ENCODE measurements at places on chromosomes 7 and 10.

- no peak for DNase-seq
These were observed 111.2 kb downstream of the ZMYND11 start for GRCh38 chr10:246431-246830.

GRCh38 chr7:145123502-145123901 is 287.6 kb upstream of the TPK1 start:
- DNase-seq: no peak

GRCh38 chr7:90222811-90223725 is 11.5 kb downstream of the STEAP2 start:
- DNase-seq: no peak

DNA sequence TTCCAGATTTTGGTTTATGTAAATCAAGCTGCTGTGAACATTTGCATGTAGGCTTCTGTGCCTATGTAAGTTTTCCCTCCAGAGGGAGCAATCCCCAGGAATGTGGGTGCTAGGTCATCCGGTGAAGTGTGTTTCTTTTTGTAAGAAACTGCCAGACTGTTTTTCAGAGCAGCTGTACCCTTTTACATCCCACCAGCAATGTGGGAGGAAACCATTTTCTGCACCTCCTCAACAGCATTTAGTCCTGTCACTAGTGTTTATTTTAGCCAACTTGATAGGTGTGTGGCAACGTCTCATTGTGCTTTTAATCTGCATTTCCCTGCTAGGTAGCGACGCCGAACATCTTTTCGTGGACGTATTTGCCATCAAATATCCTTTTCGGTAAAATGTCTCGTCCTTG is 395.7 kb upstream of the FOXK1 start:
- no peak for DNase-seq

GRCh38 chr10:59271160-59271559 is 91.2 kb downstream of the FAM13C start:
- no peak for DNase-seq

DNA sequence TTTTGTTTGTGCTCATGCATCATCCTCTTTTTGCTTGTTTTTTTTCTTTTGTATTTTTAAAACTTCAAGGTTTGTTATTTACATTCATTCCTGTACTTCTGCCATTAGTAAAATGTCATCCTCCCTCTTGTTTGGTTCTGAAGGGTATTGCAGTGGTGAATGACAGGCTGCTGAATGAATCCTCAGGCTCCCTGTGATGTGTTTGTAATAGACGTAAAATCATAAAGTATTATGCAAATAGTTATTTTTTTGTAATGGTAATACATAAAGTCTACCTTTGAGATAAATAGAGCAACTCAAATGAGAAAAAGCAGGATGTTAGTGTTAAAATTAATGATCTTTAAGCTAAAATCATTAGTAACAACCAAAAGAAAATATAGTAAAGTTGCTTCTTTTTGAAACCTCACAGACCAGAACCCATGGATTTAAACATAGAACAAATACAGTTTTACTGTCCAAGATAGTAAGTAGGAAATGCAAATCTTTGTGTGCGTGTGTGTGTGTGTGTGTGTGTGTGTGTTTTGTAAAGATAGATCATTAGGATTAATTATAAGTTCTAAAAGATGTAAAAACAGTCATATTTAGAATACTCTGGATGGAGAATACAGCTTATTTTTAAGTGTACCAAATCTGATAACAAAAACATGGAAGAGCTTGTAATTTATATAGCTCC is 4.5 kb downstream of the GLCCI1 start:
- DNase-seq: no peak

GRCh38 chr7:139946533-139946932 is 116.2 kb downstream of the PARP12 start:
- no peak for DNase-seq

DNA sequence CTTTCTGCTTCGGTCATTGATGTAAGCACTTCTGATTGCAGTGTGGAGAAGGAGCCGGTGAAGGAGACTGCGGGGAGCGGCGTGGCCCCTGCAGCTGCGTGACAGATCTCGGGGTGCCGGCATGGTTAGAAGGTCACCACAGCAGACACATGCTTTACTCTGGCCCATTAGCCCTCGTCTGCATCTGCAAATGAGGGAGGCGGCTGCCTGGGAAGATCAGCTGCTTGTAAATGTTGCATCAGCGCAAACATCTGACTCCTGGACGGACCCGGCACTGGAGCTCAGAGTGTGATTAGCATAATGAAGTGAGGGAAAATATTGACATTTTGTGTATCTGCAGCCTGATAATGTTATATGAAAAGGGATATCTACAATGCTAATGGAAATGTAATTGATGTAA is 30.5 kb upstream of the MNX1 start:
- no peak for DNase-seq

- DNase-seq: no peak
These were observed 60.0 kb upstream of the ORC5 start for GRCh38 chr7:104267701-104268368.

DNA sequence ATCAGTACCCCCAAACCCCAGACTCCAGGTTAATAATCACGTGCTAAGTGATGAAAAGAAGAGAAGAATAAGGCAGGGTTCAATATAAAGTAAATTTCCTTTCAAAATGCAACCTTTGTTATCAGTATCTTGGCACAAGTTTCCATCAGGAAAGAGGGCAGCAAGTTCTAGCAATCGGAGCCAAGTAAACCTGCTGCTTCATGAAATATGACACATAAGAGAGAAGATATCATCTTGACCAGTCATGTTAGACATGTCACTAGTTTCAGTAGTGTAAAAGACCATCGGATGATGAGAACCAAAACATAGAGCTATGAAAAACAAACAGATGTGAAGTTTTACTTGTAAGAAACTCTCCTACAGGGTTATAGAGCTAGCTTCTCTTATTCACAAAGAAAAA is 44.0 kb downstream of the AASS start:
- DNase-seq: no peak

Data from stimulated activated naive CD8-positive, alpha-beta T cell treated with anti-CD3 and anti-CD28 coated beads, Interleukin-15, Interleukin-2, amounts not matched to agents 100 U/mL and 50 U/mL, for 24 hours (primary cell).